Kidney glomerular epithelial cell (primary cell): ENCODE measurements at places on chromosomes 5 and 9.
A peak's percentile ranks its signal among the peaks of the same experiment; 100 is the strongest.

DNA sequence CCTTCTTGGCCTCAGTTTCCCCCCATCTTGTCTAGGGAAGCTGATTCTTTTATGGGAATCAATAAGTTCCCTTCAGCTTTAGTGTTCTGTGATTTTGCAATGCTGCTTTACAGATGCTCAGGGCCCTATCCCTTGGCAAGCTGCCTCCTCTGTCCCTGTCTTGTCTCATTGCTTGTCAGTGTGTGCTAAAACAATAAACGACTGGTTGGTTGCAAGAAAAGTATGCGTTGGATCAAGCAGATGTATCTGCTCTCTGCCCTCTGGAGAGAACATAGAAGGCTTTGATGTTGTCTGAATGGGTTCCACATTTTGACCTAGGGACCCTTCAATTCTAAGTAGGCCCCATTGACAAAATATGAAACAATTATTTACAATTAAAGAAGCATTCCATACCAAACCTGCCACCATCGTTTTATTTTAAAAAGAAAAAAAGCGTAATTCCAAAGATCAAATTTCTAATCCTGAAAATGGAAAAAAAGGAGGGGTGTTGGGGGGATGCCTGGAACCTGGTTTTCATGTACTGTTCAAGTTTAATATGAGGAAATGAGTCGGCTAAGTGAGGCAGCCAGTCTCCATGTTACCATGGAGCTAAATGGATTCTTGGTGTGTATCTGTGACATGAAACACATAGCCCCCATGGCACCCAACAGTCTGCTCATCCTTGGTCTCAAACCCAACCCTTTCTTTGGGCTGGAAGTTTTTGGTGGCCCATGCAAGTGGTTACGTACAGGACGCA lies 31.2 kb upstream of the TARS1 start:
- DNase-seq, result no peak

- no peak for DNase-seq
These were observed 51.3 kb upstream of the SLC30A5 start for GRCh38 chr5:69042500-69042899.

DNA sequence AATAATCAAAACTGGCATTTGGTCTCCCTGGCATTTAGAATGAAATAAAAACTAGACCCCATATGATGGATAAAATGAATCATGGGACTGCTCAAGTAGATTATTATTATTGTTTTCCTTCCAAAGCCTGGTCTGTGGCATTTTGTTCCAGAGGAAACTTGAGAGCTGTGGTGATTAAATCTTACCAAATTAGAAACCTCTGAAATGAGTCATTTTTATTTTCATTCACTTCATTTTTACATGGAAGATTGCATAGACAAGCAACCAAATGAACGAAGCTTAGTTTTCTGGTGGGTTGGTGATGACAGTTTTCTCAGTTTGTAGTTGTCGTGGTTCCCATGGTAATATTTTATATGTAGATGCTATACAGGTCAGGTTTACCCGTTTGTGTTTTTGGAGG lies 23.4 kb downstream of the PAM start:
- peak; percentile 41 for DNase-seq

- no peak for DNase-seq
These were observed 36.4 kb upstream of the DAB2 start for GRCh38 chr5:39461007-39461682.

- no peak for DNase-seq
These were observed 246.6 kb downstream of the DEPDC1B start for GRCh38 chr5:60453186-60453976.

DNA sequence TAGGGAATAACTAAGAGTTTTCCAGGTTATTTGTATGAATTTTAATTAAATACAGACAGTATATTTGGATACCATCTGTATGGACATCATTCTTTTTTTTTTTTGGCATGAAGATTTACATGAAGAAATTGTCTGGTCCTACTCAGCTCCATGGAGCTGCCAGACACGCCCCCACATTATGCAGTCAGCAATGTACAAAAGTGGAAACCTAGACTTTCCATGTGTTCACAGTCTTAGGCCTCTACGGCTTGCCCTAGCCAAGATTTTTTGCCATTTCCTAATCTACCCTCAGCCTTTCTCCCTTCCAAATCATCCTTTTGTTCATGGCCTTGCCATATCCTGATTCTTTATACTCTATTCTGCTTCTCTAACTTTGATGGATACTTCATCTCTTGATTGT lies 207.1 kb downstream of the SGCD start:
- no peak for DNase-seq

GRCh38 chr9:2324742-2325141 lies 296.8 kb upstream of the VLDLR start:
- DNase-seq, result no peak

GRCh38 chr5:179796877-179797608 lies 3.3 kb downstream of the LTC4S start:
- no peak for DNase-seq

GRCh38 chr5:172098046-172098445 lies 90.0 kb downstream of the STK10 start:
- DNase-seq, result no peak

- DNase-seq, result peak; percentile 89
These were observed 28.1 kb downstream of the NEK6 start for GRCh38 chr9:124285903-124286291.

- DNase-seq, result no peak
These were observed 27.9 kb upstream of the CTNNA1 start for GRCh38 chr5:138725153-138725817.

GRCh38 chr5:33969572-33970452 lies 14.7 kb downstream of the SLC45A2 start:
- peak; percentile 58 for DNase-seq

DNA sequence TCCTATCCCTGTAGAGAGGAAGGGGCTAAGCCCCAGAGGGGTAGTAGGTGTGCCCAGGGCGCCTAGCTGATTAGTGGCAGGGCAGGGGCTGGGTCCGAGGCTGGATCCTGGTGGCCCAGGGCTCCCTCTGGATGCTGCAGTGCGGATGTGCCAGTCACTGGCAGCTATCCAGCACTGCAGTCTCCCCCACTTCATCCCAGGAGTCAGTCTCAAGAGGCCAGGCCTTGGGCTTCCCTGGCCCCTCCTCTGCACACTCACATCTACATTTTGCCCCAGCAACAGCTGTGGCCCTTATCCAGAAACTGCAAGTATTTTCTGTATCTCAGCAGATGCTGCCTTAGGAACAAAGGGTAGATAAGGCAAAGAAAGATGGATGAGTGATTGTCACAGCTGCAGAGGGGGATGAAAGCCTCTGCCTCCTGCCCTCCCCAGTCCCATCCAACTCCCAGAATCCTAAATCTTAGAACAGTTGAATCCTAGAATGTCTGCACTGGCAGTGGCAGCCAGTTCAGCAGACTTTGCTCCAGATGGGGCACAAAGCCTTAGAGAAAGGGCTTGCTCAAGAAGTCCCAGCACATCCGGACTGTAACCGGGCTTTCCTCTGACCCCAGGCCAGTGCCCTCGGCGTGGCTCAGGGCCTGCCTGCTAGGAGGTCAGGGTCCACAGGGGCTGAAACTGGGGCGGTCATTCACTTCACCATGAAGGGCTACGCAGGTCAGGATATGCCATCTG lies 1.6 kb downstream of the ANXA6 start:
- no peak for DNase-seq

- DNase-seq, result no peak
These were observed 37.9 kb downstream of the STOM start for GRCh38 chr9:121331992-121332685.

GRCh38 chr5:174312270-174312617 lies 266.7 kb downstream of the NSG2 start:
- no peak for DNase-seq

- no peak for DNase-seq
These were observed 111.9 kb downstream of the NTRK2 start for GRCh38 chr9:84781458-84781857.

DNA sequence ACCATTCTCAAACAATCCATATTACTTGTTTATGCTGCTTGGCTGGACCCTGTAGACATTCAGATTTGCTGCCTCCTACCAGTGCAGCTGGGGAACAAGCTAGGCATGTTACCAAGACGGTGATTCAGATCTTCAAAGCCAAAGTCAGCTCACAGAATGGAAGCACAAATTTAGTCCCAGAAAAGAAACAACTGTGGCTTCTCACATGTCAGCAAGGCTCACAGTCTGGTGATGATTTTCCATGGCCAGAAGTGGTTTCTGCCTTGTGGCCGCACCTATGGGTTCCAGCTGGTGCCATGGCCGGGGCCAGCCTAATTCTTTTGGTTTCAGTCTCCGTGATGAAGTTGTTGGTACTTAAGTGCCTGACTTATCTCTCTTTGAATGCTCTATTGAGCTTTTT lies 182.2 kb downstream of the TMC1 start:
- DNase-seq, result no peak

DNA sequence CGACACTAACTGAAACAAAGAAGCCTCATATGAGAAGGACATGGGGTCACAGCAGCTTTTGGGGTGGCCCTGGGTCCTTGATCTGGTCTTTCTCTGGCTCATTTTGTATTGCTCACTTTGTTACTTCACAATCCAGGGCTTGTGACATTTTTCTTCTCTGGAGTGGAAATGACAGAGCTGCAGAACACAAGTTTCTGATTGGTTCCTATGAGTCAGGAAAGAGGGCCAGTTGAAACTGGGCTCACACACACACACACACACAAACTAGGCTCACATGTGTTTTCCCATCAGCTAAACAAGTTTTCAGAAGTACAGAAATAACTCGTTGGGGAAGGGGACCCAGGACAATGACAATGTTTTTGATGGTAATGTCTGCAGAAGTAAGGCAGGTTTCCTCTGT lies 54.3 kb downstream of the TMC1 start:
- DNase-seq, result no peak

DNA sequence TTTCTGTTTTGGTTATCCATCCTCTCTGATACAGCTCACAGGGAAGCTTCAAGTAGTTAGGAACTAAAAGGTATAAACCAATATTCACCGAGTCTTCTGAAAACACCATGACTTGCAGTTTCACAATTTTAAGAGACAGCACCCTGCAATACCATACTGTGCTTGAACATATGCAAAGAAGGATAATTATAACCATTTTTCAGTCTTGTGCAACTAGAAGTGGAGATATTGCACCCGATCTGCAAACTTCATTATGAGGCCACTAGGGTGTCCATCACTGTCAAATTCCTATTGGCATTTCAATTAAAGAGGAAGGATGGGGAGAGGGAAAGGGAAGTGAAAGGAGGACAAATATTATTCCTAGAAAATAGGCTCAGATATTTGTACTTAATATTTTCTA lies 32.4 kb upstream of the CEP120 start:
- no peak for DNase-seq

- DNase-seq, result no peak
These were observed 231.6 kb upstream of the VLDLR start for GRCh38 chr9:2390028-2390427.

- DNase-seq, result no peak
These were observed 20.4 kb upstream of the COL27A1 start for GRCh38 chr9:114134827-114135396.

GRCh38 chr5:172407241-172407691 lies 47.1 kb downstream of the SH3PXD2B start:
- DNase-seq, result no peak

GRCh38 chr5:151775025-151775606 lies 3.4 kb downstream of the G3BP1 start:
- DNase-seq, result no peak

- no peak for DNase-seq
These were observed 45.2 kb upstream of the SARDH start for GRCh38 chr9:133783331-133783731.

- no peak for DNase-seq
These were observed 111.7 kb downstream of the AP3B1 start for GRCh38 chr5:78182838-78183237.

GRCh38 chr9:117335837-117336433 lies 78.9 kb downstream of the ASTN2 start:
- no peak for DNase-seq

DNA sequence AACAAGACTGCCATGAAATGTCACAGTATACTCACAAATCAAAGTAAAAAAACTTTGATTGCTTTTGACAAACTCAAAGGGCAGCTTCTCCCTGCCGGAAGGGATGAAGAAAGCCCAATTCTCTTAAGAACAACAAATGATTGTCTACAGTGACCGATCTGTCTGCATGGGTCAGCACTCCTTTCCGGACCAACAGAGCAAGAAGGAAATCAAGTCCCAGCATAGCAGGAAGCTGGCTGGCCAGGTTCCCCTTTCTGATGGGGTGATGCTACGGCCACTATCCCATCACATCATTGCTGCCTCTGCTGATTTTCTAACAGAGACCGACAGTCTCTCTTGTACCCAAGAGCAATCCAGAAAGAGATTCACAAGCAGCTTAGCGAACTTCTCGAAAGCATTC lies 692 bp downstream of the C1QTNF3 start:
- DNase-seq, result peak; percentile 55

DNA sequence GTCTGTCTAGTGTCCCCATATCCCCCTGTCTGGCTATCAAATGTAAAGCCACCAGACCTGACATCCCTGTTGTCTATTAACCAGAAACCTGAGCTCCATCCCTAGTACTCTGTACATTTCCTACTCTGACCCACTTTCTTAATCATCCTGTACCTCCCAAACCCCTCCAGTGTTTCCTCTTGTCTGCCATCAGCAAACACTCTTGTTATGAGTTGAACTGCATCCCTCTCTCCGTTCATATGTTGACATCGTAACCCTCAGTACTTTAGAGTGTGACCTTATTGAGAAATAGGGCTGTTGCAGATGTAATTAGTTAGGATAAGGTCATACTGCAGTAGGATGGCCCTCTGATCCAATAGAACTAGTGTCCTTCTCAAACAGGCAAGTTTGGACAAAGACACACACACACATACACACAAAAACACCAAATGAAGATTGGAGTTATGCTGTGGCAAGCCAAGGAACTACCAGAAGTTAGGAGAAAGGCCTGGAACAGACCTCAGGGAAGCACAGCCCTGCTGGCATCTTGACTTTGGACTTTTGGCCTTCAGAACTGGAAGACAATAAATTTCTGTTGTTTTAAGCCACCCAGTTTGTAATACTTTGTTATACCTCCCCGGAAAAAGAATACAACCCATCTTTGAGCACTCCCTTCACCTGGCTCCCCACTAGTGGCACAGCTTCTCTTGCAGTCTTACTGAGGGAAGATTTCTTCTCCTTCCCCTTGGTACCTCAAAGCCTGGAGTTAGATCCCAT lies 180.0 kb upstream of the PTGER4 start:
- DNase-seq, result no peak

GRCh38 chr5:181121675-181122561 lies 9.1 kb downstream of the OR2V1 start:
- no peak for DNase-seq

DNA sequence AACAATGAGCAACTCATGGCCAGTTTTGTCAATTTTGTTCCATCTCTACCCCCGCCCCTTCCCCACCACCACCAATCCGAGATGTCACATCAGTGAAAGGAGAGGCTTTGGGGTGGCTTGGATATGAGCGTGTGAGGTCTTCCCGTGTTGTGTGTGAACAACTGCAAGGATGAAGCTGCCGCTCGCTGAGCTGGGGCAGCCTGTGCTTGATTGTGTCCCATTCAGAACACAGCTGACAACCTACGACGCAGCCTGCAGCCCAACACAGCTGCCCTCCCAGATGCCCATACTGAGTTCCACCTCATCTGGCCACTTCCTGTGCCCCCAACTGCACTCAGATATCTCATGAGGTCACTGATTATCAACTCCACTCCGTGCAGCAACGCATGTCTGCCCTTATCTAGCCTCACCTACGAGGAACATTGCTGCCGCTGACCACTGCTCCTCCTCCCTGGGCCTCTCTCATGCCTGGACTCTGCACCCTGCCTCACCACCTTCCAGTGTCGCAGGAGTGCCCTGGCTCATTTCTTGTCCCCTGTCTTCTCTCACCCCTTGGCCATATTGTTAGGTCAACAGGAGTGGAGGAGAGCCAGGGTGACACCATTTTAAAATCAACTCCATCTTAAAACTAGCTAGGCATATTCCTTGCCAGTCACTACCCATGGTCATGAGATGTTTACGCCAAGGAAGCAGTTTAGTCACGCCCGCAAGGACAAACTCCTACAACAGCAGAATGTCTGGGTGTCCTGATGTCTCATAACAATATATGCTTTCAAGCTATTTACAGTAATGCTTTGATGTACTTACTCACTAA lies 7.3 kb upstream of the IL4 start:
- no peak for DNase-seq
